ENCODE measurements at places on chromosomes 1 and 21.

DNA sequence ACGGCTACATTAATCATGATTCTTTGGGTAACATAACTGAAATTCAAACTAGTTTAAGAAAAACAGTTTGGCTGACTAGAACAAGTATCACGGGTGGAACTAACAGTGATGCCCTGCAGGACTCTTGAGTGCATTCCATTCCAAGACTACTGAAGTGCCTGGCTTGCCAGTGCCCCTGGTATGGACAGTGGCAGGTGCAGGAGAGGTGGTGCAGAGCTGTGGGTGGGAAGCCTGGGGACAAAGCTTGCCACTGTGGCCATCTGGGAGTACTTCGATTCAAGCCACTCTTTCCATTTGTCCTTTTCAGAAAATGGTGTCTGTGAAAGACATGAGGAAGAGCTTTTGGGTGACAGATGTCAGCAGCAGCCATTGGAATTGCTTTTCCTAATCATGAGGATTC is 166.5 kb downstream of the RRAGC start:
- DNase-seq, result no peak

DNA sequence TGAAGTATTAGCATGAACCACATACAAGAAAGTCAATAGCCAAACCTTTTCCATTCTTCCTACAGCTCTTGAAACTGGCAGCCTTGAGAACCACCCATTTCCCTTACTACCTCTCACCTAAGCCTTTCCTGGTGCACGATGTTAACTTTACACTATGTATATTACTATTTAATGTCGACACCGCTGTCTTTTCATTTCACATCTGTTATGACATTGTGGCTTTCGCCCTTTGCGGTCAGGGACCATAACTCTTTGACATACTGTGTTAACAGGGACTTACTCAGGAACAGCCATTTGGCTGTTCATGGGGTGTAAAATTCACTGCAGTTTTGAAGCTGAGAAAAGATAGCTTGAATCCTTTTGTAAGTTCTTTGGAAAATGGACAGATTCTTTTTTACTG is 21.1 kb upstream of the GPR88 start:
- no peak for DNase-seq

GRCh38 chr1:65526049-65526556 is 105.6 kb downstream of the LEPR start:
- no peak for DNase-seq

DNA sequence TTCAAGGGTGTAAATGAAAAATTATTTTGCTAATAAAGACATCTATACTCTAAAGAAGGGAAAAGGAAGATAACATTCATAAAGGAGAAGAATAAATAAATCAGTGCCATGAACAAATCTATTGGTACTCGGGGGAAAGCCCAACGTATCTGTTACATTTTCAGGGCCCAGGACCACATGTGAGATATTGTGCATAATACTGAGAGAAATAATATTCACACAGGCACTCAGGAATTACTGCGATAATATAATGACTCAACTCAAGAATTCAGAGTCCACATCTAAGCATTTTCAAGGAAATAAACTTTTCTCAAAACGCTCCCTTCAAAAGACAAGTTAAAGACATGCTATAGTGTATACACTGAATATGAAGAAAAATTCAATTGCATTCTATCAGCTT is 108.8 kb downstream of the SMYD2 start:
- DNase-seq, result no peak

- DNase-seq, result no peak
Measured at GRCh38 chr1:233631810-233632405, 18.0 kb downstream of the KCNK1 start.

DNA sequence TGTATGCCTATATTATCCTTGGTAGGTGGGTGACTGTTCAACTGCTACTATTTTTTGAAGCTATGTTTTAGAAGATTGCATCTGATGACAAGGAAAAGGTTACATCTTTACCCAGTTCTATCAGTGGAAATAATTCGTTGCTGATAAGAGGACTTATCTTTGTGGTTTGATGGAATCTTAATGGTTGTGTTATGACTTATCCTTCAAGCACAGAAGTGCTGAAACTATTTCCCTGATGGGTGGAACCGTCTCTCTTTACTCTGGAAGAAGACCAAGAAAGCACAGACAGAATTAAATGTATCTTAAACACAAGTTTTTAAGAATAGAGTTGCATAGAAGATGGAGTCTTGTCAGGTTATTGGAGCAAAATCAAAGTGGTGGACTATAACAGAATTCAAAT is 437.7 kb upstream of the KAZN start:
- no peak for DNase-seq

DNA sequence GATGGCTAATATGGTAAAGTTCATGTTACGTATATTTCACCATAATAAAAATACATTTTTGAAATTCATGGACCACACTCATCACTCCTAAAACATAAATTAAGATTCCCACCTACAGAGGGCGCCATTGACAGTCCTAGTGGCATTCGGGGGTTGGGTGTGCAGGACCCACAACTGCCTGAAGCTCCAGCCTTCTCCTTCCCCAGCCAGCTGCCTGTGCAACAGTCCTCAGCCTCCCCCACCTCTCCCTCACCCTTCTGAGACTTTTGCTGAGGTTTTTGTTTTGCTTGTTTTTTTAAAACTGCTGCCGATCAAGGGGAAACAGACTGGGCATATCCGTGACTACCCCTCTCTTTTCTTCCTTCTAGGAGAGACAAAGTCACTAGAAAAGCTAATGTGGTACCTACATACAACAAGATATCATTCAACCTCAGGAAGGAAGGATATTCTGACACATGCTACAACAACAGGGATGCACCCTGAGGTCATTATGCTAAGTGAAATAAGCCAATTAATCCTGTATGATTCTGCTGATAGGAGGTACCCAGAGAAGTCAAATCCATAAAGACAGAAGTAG is 9.2 kb upstream of the EVA1C start:
- DNase-seq, result peak; percentile 70

GRCh38 chr1:90879281-90879680 is 142.6 kb downstream of the ZNF644 start:
- DNase-seq, result no peak

DNA sequence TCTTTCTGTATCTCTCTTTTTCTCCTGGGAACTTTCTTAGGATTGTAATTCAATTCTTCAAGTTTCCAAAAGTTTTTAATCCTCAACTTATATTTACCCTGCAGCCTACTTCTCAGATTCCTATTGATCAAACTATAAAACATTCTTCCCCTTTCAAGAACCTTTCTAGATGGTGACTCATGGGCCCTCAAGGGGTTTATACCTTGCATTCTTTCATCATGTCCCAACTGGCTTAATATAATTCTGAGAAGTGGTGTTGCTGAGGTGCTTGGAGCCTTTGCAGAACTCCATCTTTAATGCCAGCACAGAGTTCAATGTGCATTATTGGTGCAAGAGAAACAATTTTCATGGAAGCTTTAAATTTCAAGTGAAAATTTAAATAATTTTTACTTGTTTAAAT is 273.4 kb downstream of the VAV3 start:
- DNase-seq, result no peak

- DNase-seq, result no peak
Measured at GRCh38 chr1:66206563-66207144, 327.3 kb upstream of the SGIP1 start.

DNA sequence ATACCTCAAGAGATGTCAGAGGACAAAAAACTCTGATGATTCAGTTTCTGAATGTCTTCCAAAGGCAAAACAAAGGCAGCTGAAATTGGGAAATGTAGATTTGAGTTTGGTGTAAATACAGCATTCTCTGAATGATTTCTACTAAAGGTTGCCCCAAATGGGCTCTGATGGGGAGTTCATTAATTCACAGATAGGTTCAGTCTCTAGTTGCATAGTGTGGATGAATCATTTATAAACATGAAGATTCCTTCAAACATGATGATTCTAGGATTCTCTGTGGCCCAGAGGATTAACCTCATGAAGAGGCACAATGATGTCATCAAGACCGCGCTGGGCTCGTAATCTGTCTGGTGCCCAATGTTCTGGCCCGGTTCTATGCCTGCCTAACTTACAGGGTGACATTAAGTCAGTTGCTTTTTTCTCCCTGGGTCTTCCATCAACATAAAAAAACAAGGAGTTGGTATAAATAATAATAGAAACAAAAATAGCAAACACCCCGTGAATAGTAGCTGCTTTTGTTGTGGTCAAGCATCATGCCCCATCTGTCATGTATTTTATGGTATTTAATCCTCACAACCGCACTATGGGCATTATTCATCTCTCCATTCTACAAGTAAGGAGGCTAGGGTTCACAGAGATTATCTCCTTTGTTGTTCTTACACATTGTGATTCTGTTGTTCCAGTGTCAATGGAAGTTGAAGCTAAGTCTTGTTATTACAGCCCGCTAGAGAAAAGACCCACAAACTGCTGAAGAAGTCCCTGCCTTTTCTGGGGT is 509.6 kb upstream of the USP24 start:
- DNase-seq, result no peak

DNA sequence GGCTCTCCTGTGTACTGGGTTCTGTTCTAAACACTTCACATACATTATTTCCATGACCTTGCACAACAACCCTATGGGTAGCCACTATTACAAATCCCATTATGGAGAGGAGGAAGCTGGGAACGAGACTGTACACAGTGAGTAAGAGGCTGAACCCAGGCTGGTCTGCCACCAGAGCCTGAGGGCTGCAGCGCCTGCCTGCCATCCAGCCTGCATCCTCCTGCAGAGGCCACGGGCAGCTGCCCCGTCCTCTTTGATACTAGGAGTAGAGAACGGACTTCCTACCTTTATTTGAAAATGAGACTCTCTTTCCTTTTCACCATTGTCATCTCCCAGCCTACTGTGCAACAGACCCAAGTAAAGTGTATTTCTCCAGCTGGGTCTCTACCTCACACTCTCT is 370.0 kb downstream of the HHAT start:
- no peak for DNase-seq

GRCh38 chr1:48560116-48560515 is 88.1 kb upstream of the SPATA6 start:
- no peak for DNase-seq

DNA sequence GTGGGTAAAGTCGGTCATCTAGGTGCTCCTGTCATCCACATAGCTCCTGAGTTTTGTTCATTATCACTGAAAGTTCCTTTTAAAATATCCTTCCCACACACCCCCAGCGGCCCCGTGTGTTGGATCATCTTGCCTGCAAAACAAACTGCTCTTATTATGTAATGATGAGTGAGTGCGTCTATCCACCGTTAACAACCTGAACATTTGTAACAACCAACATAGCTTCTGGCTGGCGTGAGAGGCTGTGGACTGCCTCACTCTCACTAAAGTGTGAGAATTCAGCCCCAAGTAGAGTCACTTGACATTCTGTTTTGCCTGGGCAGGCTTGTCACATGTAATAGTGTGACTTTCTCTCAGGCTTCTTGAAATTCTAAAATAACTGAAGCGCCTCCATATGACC is 14.5 kb upstream of the KCNA2 start:
- no peak for DNase-seq

DNA sequence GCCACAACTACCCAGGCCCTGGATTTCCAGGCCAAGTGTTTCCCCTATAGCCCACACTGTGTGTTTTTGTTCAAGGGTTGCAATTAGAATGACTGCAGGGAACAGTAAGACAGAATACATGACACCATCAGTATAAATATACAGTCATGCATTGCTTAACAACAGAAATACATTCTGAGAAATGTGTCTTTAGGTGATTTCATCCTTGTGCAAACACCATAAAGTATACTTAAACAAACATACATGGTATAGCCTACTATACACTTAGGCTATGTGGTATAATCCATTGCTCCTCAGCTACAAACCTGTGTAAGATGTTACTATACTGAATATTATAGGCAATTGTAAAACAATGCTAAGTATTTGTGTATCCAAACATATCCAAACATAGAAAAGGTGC is 7.5 kb upstream of the SLC44A5 start:
- no peak for DNase-seq

GRCh38 chr1:183226963-183227362 is 40.9 kb downstream of the LAMC2 start:
- DNase-seq, result no peak

Measured in NCI-H460 (cell line).